Natural killer cell (primary cell): ENCODE measurements at places on chromosomes 2 and 18. TPM values are rescaled to one million over a fixed set of nuclear protein-coding genes. Genes with fewer than 3 reads are reported as not detected.

GRCh38 chr2:43225093-43225787 lies 1.2 kb downstream of the ZFP36L2 start:
- DNase-seq: peak; percentile 63

GRCh38 chr2:64456293-64456692 lies 2.3 kb downstream of the LGALSL start:
- no peak for DNase-seq

DNA sequence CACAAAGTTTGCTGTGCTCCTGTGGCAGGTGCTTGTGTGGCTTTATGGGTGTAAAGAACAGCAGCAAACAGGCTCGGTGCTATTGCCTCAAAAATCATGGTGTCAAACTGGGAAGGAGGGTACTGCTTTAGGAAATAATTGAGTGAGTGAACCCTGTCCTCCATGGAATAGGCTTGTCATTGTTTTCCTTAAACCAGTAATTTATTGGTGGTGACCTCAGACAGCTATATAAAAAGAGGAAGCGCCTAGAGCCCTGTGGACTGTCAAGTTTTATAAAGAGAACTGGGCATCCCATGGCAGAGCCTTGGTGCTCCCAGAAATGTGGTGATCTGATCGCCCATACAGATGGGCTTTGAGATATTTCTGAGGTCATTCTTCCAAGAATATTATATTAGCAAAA lies 4.7 kb upstream of the CXCR4 start:
- no peak for DNase-seq

GRCh38 chr2:122101319-122101718 lies 345.9 kb downstream of the TSN start:
- no peak for DNase-seq

The FOXI3 gene
- not detected for total RNA-seq

DNA sequence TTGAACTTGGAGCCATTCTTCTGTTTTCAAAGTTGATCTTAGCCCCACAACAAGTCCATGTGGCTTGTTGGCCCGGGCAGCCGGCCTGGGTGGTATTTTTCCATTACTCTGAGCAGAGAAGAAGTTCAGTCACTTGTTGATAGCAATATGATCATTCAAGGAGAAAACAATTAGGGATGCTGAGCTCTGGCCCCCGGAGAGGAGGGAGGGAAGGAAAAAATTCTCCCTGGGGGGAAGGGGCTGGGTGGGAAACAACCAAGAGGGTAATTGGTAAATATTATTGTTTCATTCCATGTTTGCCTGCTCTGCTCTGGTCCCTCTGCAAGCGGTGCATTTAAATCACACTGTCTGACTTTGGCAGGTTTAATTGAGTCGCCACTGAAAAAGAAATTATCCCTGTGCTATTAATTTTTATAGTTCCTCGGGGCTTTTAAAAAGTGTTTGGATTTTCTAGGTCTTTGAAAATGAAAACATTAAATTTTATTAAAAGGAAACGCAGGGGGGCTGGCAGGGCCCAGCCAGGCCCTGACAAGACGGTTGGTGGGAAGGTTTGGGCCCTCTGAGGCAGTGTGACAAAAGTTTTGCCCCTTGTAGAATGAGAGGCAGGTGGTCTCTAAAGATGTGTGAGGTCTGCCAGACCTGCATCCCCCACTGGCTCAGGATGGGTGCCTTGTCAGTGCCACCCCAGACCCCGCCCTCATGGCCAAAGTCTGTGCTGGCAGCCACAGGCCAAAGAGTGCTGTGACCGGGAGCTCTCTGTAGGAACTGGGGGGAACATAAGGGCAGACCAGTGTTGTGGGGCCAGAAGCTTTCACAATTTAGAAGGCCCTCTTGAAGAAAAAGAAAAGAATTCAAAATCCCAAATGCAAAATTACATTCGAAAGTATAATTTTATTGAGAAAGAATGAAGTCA lies 52.5 kb upstream of the SLC14A2 start:
- no peak for DNase-seq

The SERPINB10 gene
- total RNA-seq: 0.43 TPM

DNA sequence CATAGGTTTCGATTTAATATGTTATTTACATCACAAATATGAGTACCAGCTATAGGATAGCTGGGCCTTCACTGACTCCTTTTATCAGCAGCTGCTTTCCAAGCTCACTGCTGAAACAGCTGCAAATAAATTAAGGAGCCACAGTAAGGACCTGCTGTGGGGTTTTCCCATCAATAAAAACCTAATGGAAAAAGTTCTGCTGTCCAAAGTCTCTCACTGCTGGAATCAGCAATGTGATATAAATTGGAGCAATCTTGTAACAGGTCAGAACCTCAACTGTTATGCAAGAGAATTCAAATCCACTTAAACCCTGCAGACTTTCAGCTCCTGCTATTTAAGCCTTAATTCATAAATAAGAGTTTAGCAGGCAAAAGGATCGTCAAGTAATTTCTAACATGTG lies 61.3 kb downstream of the NEB start:
- DNase-seq: no peak

The ITPRIPL1 gene
- 20.5 TPM for total RNA-seq

DNA sequence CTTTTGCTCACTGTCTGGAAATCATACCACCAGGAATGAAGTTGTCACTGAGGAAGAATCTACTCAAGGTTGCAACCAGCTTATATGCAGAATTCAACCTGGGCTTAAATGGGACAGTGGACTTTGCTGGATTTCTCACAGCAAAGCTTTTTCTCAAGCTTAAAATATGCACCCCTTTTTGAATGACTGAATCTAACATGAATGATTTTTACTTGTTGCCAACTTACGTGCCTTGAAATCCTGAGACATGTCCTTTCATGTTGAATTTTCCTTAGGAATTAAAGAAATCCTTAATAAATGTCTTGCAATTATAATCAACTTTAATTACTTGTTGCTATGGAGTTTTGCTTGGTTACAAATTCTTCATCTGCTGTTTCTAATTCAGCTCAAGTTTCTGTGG lies 57.4 kb downstream of the SPP2 start:
- no peak for DNase-seq

The ABCG8 gene
- total RNA-seq: not detected

- DNase-seq: no peak
Observed at GRCh38 chr2:180583441-180584140, 396.8 kb upstream of the UBE2E3 start.
